ENCODE measurements at places on chromosomes 12 and 14.

DNA sequence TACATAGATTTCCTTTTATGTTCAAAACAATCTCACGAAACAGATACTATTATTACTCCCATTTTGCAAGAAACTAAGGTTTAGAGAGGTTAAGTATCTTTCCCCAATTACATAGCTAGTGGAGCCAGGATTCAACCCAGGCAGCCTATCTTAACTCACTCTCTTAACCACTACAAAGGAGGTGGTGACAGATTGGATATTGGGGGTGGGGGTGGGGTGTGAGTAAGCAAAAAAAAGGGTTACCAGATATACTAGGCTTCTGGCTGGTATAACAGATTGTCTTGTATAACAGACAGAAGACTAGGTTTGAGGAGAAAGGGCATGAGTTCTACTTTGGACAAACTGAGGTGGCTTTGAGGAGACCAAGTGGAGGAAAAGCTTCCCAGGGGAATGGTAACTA lies 2.1 kb downstream of the GMFB start:
- DNase-seq: no peak

- peak; percentile 33 for DNase-seq
Measured at GRCh38 chr12:95789126-95790032, 1.2 kb downstream of the NTN4 start.

- no peak for DNase-seq
Measured at GRCh38 chr12:117919479-117919878, 49.3 kb downstream of the KSR2 start.

GRCh38 chr12:75986001-75986746 lies 45.4 kb downstream of the PHLDA1 start:
- no peak for DNase-seq
